Gastroesophageal sphincter (tissue), 4 donors: ENCODE measurements at places on chromosomes 3 and 15. TPM values are rescaled to one million over a fixed set of nuclear protein-coding genes. Genes with fewer than 3 reads are reported as not detected.

GRCh38 chr15:78177447-78177873, 28.3 kb downstream of the IDH3A start:
- ATAC-seq, result no peak

DNA sequence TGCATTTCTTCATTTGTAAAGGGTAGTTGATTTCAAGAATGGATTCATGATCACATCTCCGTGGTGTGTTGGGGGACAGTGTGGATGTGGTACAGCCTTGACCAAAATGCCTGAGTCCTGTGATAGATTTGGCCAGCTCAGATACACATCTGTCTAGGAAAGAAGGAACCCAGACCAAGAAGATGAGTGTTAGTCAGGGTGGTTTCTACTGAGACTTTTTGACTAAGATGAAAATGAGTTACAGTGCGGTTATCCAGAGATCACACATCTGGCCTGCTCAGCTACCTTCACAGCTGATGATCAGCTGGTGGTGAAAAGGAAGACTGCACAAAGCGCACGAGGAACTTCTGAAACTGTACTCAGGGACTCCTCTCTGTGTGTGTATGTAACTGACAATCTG, 68.0 kb downstream of the FNDC3B start:
- no peak for ATAC-seq

DNA sequence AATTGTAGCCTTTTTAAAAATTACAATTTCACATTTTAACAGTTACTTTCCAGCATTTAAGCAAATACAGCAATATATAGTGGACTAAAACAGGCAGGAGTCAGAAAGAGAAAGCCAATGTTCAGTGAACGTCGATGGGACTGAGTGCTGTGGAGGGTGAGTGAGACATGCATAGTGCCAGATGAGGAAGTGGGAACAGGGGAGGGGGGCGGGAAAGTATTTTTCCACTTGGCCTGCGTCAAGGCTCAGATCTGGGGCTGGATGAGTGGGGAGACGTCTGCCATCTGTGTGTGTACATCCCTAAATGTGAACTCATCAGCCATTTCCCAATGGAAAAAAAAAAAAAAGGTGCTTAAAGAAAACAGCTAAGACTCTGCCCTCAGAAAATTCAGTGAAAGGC, 19.2 kb upstream of the RAD18 start:
- no peak for ATAC-seq

The CCDC33 gene
- not detected for total RNA-seq

The MRPL3 gene
- total RNA-seq, result 62.1 TPM
